ENCODE measurements at places on chromosomes 12 and 14. TPM values are rescaled to one million over a fixed set of nuclear protein-coding genes. Genes with fewer than 3 reads are reported as not detected.

DNA sequence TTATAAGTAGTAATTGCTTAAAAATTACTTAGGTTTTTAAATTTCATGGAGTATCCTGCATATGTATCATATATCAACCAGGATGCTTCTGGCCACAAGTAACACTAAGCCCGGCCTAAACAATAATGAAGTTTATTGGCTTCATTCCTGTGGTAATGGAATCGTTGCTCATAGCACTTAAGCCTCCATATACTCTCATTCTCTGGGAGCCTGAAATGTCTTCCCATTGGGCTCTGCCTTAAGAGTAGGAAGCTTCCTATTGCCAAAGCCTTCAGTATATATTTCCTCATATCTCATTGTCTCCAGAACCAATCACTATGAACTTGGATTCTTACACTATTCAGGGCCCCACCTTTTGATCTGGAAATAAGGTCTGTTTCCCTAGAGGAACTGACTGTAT lies 83.8 kb upstream of the DNM1L start:
- DNase-seq = no peak
- H3K4me1 ChIP-seq = peaks cover 2% of the 10 kb centered on the region
- no peaks in the 10 kb centered on the region for H3K36me3 ChIP-seq
- no peak overlapping the region for H3K4me3 ChIP-seq
- H3K27me3 ChIP-seq = no peaks in the 10 kb centered on the region

DNA sequence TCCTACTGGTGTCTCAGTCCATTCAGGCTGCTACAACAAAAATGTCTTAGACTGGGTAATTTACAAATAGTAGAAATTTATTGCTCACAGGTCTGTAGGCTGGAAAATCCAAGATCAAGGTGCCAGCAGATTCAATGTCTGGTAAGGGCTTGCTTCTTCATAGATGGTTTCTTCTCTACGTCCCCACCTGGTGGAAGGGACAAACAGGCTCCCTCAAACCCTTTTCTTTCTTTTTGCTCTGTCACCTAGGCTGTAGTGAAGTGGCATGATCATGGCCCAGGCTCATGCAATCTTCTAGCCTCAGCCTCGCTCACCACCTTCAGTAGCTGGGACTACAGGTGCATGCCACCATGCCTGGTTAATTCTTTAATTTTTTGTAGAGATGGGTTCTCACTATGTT lies 106.8 kb upstream of the RPH3A start:
- H3K27ac ChIP-seq = no peak overlapping the region
- no peak for DNase-seq
- peaks cover 19% of the 10 kb centered on the region for H3K27me3 ChIP-seq
- H3K4me1 ChIP-seq = no peaks in the 10 kb centered on the region
- no peak overlapping the region for H3K4me3 ChIP-seq

SLC6A15 gene
- total RNA-seq = not detected

- no peak overlapping the region for H3K4me3 ChIP-seq
- peaks cover 35% of the 10 kb centered on the region for H3K27me3 ChIP-seq
- DNase-seq = no peak
- H3K27ac ChIP-seq = no peak overlapping the region
Measured at GRCh38 chr14:104603711-104604401, 716 bp downstream of the TMEM179 start.

DNA sequence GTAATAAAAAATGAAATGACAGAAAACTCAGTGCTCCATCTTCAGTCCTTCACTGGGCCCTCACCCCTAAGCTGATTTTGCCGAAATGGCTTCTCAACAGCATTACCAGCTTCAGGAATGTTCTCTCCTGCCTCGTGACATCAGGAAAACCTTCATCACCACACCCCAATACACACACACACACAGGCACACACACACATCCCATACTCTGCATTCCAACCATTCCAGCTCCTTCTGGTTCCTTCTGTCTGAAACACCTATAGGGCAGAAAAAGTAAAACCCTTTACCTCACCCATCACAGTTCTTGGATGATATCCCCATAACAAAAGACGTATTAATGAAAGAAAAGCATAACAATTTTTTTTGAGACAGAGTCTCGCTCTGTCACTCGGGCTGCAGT lies 75.9 kb downstream of the CCDC60 start:
- no peak overlapping the region for H3K27ac ChIP-seq
- no peak overlapping the region for H3K4me3 ChIP-seq
- no peaks in the 10 kb centered on the region for H3K36me3 ChIP-seq
- peaks cover 15% of the 10 kb centered on the region for H3K27me3 ChIP-seq

DNA sequence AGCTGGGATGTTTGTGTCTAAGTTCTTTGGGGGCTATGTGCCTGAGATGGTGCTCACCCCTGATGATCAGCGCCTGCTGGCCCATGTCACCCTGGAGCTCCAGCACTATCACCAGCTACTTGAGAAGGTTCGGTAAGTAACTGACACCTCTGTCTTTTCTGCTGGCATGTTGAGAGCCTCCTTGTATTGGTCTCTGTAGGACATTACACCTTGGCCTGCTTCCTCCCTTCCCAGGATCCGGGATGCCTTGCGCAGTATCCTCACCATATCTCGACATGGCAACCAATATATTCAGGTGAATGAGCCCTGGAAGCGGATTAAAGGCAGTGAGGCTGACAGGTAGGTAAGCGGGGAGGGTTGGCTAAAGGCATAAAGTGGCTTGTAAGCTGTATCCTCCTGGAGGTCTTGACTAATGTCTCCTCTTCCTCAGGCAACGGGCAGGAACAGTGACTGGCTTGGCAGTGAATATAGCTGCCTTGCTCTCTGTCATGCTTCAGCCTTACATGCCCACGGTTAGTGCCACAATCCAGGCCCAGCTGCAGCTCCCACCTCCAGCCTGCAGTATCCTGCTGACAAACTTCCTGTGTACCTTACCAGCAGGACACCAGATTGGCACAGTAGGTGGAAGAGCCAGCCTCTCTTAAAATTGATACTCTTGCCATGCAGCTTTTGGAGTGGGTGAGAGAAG lies 5.5 kb downstream of the DDIT3 start:
- H3K27me3 ChIP-seq = no peaks in the 10 kb centered on the region
- H3K4me1 ChIP-seq = peaks cover 30% of the 10 kb centered on the region
- peaks cover 78% of the 10 kb centered on the region for H3K36me3 ChIP-seq
- no peak for DNase-seq
- H3K4me3 ChIP-seq = no peak overlapping the region

All from activated CD8-positive, alpha-beta T cell treated with anti-CD3 and anti-CD28 coated beads for 36 hours (primary cell).